ENCODE measurements at places on chromosomes 5 and 9.

GRCh38 chr9:35940458-35941407, 17.2 kb downstream of the OR2S2 start:
- DNase-seq = no peak

DNA sequence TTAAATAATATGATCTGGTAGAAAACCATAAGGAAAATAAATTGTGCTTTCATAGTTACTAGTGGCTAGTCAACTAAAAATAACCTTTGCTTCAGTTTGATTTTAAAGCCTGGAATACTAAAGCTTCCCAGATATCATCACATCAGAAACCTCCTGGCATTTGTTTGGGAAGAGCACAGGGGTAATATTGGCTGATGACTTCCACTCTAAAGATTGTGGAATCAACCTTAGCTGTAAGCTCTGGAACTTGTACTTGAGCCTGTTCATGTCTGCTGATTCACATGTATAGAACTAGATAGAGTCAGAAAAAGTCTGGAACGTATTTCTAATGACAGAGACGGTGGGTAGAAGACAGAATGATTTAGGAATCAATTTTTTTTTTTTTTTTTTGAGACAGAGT, 345.0 kb downstream of the CWC27 start:
- no peak for DNase-seq

DNA sequence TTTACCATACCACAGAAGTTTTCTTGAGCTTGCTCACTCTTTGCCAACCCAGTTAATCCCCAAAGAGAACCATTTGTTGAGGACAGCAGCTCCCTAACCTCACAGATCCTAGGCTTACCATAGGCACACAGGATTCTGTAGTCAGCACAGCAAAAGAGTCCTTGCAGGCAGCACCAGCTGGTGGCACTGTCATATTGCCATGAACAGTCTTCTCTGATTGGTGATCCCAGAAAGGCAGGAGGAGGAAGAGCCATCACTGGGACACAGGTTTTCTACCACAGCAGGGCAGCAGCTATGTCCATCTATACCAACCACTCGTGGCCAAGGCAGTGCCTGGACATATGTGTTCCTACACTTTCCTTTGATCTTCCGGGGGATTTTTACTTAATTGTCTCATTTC, 297.1 kb upstream of the CD180 start:
- no peak for DNase-seq

DNA sequence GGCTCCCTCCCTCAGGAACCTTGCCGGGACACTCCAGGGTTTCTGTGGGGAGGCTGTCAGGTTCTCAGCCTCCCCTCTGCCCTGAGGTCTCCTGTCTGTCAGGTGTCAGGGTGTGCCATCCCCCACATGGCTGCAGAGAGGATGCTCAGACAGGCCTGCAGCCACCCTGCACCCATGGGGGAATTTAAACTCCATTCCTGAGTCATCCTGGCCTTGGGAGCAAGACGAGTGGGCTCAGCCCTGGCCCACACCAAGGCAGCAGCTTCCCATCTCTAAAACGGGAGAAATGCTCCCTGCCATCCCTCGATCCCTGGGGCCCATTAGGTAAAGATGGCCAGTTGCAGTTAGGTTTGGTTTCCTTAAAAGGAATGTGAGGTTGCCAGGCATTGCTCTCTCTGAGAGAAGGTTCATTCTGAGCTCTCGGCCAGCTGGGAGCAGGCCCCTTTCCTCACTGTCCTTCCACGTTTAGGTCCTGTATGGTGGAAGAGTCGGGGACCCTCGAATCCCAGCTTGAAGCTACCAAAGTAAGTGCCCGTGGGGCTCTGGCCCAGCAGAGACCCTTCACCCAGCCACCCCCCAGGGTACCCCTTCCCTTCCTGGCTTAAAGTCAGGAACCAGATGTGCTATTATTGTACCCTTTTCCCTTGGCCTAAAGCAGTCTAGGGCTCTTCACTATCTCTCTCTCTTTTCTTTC, 26.6 kb downstream of the DYNC2I2 start:
- DNase-seq = no peak

GRCh38 chr5:7683753-7684152, 167.2 kb downstream of the CFAP90 start:
- no peak for DNase-seq

DNA sequence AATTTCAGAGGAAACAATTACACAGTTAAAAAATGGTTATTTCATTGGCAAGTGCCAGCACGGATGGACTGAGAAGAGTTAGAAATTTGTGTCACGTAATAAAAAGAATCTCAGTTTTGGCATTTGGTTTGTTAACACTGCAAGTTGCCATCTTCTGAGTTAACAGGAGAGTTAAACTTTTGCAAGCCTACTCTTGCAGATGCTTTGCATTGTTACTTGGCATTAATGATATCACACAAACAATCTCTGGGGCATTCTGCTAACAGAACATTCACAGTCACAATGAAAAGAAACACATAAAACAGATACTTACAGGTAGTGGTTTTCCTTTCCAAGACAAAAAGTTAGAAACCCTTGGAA, 647 bp downstream of the FREM1 start:
- no peak for DNase-seq

- DNase-seq = no peak
Measured at GRCh38 chr9:116897201-116897600, 210.1 kb downstream of the TRIM32 start.

DNA sequence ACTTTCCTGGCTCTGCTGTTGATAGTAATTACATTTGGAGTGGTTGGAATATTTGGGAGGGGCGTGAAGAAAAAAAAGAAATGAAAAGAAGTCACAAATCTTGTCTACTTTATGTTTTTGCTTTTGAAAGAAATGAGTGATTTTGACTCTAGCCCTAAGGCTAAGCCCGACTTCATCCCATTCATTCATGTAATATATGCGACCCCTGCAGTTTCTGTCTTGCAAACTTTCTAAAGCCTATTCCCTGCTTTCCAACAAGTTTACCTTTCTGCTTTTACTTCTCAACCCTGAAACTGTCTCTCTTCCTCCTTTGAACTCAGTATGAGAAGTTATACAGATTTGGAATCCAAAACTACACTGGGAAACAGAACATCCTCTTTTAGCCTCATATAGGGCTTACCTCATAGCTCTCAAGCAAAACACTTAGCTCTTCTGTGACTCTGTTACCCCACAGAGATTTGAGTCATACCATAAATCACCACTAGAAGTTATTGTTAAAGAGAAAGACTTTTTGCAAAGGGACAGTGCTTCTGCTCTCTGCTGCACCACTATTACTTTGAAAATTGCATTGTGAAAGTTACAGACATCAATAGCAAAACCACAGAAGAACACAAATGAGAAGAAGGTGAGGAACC, 1.6 kb downstream of the CFAP95 start:
- no peak for DNase-seq

GRCh38 chr9:97526895-97527575, 25.6 kb downstream of the TMOD1 start:
- no peak for DNase-seq

DNA sequence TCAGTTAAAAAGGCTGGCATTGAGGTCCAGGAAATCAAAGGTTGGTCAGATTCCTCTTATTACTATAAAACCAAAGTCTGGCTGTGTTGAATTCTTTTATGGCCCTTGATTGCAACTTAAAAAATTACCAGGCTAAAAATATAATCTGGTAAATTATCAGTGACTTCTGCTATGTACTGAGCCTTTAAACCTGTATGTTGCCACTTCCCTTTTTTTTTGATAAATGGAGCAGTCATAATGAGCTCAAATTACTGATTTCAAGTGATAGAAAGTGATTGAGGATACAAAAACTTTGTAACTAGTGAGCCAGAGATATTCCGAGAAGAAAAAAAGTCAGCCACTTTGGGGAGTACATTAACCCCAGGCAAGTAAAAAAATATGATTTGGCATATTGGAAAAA, 100.1 kb downstream of the GIN1 start:
- DNase-seq = no peak

DNA sequence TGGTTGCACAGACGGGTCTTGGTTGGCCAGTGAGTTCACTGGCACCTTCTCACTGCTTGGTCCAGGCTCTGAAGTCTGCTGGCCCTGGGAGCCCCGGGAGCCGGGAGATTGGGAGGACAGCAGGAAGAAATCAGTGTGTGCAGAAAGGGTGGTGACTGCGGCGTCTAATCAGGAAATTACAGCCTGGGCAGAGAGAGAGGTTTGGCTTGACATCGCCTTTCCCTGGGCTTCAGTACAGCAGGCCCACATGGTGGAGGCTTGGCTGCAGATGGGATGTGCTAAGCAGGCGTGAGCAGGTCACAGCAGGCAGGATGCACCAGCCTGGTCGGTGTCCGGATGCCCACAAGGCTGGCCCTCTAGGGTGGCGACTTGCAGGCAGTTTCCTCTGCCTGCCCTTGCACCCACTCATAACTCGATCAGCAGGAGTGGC, 17.2 kb downstream of the PITX1 start:
- no peak for DNase-seq

DNA sequence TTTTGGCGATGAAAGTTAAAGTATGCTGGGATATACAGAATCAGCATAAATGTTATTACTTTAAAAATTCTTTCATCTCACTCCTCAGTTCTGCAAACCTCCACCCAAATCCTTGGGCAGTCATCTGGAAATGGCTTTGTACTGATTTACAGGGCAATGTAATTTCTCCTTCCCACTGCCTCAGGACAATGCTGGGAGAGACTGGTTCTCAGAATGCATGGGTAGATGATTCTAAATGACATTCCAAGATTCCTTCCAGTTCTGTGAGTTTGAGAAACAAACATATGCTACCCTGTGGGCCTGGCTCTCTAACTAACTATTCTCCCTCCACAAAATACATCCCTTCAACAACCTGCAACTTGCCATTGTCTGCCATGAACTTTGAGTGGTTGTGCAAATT, 7.5 kb upstream of the PSAT1 start:
- DNase-seq = no peak

GRCh38 chr5:135156715-135157404, 122.8 kb upstream of the PITX1 start:
- DNase-seq = no peak

GRCh38 chr9:130824079-130824478, 11.0 kb upstream of the ABL1 start:
- no peak for DNase-seq

- DNase-seq = no peak
Measured at GRCh38 chr5:82313016-82313415, 34.9 kb upstream of the RPS23 start.

DNA sequence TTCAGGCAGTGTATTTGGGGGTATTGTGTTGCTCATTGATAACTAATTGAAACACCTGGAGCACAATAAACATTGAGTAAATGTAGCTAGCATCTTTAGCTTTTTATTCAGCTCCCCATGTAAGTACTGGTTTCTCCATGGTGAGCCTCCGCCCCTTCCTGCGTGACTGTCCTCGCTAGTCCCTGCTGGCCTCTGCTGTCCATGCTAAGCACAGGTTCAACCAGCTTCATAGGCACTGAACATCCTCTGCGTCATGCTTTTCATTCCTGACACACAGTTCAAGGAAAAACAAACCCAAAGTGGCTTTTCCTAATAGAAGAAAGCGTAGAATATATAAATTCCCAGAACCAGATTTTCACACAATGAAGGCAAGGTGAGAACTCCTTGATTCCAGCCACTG, 27.3 kb upstream of the DAP start:
- no peak for DNase-seq

DNA sequence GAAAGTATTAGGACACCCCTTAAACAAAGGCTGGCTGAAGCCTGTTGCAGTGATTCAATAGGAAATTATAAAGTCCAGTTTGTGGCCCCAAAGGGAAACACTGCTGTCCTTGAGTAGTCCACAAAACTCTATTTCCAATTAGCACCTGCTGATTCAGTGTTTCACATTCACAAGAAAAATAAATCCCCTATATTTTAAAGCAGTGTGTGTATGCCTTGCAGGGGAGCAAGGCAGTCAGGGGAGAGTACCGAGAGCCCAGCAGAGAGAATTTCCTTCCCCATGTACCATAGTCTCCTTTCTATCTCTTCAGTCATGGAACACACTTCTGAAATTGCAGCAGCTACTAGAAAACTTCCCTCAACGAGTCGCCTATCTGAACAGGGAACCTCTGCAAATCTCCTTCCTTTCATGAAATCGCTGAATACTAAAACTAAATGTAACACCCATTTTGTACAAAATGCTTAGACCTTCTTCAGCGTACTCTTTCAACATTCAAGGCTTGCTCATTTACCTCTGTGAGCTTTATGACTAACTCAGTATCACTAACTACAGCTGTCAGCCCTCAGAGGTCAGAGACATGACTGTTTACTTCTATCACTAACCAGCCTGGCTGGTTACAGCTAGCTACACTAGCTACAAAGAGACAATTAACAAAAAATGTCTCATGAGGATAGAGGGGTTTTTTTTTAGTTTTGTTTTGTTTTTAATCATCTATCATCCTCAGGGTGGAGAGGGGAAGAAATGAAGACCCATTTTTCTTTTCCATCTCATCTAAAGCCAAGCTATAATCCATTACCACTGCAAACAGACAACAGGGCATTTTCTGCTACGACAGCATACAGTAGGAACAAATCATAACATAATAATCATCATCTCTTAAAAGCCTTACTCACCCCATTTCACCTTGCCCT, 188.7 kb downstream of the EBF1 start:
- DNase-seq = no peak

- no peak for DNase-seq
Measured at GRCh38 chr5:89948977-89949376, 460.6 kb downstream of the CETN3 start.

All from stimulated activated naive CD8-positive, alpha-beta T cell treated with anti-CD3 and anti-CD28 coated beads, Interleukin-15, amount 100 ng/mL, for 72 hours (primary cell).